GM04503 (cell line): ENCODE measurements at places on chromosomes 11 and 22.

GRCh38 chr11:70466154-70466553, 67.8 kb downstream of the CTTN start:
- no peak for DNase-seq

GRCh38 chr11:102850973-102851745, 7.8 kb upstream of the MMP3 start:
- DNase-seq: peak; percentile 96

- DNase-seq: peak; percentile 58
These were observed 27.4 kb downstream of the ZNF214 start for GRCh38 chr11:6992457-6993417.

DNA sequence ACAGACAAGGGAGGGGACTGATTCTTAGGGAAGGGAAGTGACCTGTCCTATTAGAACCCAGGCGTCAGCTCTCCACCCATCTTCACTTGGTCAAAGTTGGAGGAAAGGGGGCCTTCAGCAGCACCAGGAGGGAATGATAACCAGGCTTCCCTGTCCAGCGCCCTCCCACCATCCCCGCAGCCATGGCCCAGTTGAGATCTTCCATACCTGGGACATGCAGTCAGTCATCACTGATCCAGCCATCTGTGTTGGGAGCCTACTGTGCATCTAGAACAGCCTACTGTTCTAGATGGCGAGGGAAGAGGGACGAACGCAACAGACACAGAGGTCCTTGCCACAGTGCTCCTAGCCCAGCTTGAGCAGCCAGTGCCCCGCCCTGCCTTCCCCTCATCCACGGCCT, 40.6 kb downstream of the PDGFB start:
- DNase-seq: no peak

- no peak for DNase-seq
These were observed 31.9 kb downstream of the PLEKHA7 start for GRCh38 chr11:16982256-16982671.

DNA sequence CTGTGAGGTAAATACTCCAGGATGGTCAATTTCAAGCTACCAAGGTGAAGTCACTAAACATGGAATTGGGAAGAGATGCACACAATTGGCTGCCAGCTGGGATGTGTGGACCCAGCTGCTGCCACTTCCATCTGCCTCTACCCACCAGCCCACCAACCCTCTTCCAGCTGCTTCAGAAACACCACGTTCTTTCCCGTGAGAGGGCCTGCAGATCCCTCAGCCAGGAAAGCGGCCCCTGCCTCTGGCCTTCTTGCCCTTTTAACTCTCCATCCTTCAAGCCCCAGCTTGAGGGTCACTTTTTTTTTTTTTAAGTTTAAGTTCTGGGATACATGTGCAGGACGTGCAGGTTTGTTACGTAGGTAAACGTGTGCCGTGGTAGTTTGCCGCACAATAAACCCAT, 20.0 kb downstream of the PRG3 start:
- DNase-seq: no peak
